ENCODE measurements at places on chromosomes 4 and X.

DNA sequence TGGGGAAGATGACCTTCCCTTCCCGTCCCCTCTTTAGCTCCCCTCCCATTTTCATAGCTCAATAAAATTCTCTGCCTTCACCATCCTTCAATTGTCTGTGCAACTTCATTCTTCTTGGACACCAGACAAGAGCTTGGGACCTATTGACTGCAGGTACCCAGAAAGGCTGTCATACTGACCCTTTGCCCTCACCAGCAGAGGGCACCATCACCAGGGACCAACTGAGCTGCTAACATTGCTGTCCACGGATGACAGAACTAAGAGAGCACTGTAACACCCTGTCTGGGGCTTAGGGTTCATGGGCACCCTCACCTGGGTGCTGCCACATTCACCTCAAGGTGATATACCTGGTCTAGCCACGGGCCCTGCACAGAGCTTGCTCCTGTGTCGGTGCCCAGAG is 141.3 kb upstream of the VCX3B start:
- DNase-seq, result no peak

GRCh38 chr4:90081432-90082144 is 45.6 kb upstream of the CCSER1 start:
- DNase-seq, result no peak

DNA sequence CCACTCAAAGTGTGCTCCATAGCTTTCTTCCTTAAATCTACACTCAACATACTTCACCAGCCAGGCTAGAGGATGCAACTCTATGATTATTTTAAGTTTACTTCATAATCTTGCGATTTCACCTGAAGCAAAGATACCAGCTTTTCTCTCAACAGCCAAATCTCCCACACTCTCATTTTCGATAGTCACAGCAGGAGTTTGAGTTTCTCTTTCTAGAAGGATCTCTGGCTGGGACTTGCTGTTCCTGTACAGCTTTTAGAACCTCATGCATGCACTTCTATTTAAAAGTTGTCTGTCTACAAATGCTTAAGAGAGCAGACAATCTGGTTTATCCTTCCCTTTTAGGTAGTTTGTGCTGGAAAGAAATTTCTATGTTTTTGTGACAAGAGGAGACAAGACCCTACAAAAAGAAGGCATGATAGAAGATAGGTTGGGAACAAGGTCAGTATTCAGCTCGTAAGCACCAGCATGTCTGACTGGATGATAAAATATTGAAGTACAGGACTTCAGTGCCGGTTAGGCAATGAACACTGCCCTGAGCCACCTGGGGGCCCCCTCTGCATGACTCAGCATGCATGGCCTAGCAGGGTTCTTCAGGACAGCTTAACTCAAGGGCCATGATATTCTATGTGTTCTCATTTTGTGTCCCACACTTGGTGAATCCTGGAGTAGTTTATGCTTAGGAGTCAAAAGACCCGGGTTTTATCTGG is 65.6 kb downstream of the ATXN3L start:
- DNase-seq, result no peak

DNA sequence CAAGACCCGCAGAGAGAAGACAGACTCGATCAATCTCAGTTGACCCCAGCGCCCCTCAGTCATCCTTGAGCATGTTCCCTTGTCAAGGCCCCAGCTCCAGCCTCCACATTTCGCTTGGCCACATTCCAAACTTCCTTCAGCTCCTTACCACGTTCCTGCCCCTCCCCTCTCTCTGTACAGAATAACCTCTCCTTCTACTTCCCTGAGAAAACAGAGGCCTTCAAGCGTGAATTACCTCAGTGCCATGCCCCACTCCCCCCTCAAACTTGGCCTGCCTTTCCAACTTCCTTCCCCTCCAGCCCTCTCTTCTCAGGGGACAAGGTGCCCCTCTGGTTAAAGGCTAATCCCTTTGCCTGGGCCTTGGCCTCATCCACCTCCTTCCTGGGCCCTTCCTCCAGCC is 3.2 kb upstream of the RIPPLY1 start:
- DNase-seq, result no peak

GRCh38 chr4:168585168-168586091 is 88.6 kb downstream of the PALLD start:
- DNase-seq, result no peak

GRCh38 chrX:117607561-117607960 is 509.0 kb downstream of the KLHL13 start:
- DNase-seq, result no peak

- no peak for DNase-seq
Observed at GRCh38 chr4:37732526-37733186, 46.5 kb upstream of the RELL1 start.

- DNase-seq, result no peak
Observed at GRCh38 chr4:39855909-39856512, 121.7 kb downstream of the PDS5A start.

DNA sequence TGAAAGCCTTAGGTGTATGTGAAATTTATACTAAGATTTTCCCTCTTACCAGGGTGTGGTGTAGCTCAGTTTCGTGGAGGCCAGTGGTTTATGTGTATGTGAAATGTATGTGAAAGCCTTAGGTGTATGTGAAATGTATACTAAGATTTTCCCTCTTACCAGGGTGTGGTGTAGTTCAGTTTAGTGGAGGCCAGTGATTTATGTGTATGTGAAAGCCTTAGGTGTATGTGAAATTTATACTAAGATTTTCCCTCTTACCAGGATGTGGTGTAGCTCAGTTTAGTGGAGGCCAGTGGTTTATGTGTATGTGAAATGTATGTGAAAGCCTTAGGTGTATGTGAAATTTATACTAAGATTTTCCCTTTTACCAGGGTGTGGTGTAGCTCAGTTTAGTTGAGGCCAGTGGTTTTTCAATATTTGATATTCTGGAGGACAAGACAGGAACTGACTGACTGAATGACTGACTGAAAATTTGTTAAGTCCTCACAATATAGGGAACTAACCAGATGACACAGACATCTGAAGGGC is 143.7 kb downstream of the NEXMIF start:
- DNase-seq, result no peak

GRCh38 chr4:99062120-99062519 is 26.5 kb downstream of the ADH5 start:
- DNase-seq, result no peak

- no peak for DNase-seq
Observed at GRCh38 chr4:102217345-102217744, 127.9 kb downstream of the SLC39A8 start.

DNA sequence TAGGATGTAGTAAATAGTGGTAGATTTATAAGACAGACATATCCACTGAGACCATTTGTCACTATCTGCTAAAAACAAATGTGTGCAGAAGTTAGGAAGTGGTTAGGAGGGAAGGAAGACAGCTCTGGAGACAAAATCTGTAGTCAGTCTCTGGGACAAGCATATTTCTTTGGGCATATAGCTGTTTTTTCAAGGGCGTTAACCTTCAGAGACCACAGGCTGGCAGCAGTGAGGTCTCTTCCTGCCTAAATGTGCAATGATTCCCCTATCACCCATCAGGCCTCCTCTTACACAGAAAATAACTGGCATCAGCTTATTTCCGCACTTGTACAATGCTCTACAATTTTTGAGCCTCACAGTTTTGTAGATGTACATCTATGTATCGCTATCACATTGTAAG is 6.5 kb downstream of the TMEM150C start:
- DNase-seq, result no peak

GRCh38 chr4:77045490-77045889 is 30.3 kb downstream of the CCNI start:
- DNase-seq, result no peak

DNA sequence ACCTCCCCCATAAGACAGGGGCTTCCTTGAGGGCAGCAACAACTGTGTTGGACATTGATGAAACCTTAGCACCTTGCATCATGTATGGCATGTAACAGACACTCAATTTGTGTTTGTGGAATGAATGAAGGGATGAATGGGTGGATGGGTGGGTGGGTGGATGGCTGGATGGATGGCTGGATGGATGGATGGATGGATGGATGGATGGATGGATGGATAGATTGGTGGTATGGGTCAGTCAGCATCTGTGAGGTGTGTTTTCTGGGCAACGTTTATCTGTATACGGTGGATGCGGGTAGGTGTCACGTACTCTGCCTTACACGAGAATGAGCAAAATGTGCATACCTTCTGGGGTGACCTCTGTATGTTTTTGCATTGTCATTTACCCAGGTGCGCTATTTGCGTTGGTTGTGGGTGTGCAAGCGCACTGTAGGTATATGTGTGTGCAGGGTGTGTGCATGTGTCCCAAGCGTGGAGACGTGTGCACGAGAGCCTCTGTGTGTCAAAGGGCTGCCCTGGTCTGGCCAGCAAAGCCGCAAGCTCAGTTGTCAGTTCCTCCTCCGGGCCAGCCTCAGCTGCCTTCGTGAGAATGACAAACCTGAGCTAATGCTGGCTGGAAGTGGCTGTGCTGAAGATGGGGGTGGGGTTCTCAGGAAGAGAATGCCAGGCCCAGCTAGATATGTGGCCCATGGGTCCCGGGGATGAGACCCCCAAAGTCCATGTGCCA is 26.5 kb downstream of the ELF4 start:
- DNase-seq, result no peak

- DNase-seq, result no peak
Observed at GRCh38 chr4:48905363-48906015, 1.1 kb downstream of the OCIAD2 start.

- DNase-seq, result no peak
Observed at GRCh38 chr4:161894014-161894413, 269.8 kb downstream of the FSTL5 start.

- no peak for DNase-seq
Observed at GRCh38 chrX:37847733-37848197, 394 bp upstream of the DYNLT3 start.

- no peak for DNase-seq
Observed at GRCh38 chrX:6049132-6049531, 179.5 kb downstream of the NLGN4X start.

DNA sequence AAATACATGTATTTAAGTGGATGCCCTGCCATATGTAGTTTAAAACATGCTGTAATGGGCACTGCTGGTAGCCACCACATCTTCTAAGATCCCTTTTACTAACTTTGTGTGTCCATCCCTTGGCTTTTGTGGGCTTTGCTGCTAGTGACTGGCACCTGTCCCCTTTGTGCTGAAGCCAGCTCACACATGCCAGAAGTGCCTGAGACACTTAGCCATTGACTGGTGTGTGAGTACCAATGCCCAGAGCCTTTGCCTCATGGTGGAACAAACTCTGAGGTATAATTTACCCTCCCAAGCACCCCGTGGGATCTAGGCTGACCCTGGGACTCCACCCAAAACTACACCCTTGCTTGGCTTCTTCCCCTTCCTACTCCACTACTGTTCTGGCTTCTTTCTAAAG is 33.0 kb downstream of the ARHGAP6 start:
- DNase-seq, result no peak

DNA sequence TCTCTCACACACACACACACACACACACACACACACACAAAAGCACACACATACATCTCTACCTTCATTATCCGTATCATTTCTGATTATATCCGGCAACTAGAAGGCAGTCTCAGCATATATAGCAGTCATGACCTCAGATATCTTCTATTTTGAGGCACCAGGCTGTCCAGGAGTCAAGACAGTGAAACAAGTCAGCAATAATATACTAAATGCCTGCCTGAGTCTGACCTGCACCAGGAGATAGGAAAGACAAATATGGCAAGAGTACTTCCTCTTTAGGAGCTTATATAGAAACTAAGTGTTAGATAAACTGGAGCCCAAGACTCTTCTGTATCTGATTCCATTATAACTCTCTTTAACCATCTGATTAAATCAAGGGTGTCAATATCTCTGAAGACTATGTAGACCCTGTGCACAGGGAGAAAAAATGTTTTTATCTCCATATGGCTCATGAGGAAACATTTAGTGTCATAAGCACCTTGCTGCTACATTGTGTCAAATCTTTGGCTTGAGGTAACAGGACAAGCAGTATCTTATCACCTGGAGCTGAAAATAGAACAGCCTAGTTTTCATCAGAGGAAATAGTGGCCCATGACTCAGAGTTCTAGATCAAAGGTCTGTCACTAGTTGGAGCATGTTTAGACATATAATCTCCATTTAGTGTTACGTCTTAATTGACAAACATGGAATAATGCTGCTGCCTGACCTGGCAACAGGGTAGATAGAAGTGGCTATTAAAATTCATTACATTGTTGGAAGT is 27.0 kb upstream of the FAM47B start:
- no peak for DNase-seq

DNA sequence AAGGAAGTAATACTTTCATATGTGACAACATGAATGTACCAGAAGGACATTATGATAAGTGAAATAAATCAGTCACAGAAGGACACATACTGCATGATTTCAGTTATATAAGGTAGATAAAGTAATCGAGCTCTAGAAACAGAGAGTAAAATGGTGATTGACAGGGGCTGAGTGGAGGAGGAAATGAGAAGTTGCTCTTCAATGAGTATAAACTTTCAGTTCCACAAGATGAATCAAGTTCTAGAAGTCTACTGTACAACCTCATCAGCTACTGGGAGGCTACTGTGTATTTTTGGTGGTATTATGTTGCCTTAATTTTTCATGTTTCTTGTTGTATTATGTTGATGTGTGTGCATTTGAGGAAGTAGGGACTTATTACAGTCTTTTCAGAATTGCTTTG is 270.9 kb upstream of the GRIA3 start:
- DNase-seq, result no peak

DNA sequence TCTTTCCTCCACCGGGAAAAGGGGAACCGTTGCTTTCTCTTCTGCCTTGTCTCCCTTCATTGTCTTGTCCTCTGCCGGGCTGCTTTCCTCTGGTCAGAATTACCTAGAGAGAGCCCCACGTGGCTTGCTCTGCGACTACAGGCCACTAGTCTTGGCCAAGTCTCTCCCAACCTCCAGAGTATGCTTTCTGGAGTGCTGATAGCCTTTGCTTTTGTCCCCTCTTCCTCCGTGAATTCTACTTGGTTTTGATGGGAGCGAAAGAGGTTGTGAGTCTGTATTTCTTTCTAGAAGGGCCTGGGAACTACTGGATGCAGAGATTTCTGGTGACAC is 5.3 kb upstream of the POU4F2 start:
- no peak for DNase-seq

DNA sequence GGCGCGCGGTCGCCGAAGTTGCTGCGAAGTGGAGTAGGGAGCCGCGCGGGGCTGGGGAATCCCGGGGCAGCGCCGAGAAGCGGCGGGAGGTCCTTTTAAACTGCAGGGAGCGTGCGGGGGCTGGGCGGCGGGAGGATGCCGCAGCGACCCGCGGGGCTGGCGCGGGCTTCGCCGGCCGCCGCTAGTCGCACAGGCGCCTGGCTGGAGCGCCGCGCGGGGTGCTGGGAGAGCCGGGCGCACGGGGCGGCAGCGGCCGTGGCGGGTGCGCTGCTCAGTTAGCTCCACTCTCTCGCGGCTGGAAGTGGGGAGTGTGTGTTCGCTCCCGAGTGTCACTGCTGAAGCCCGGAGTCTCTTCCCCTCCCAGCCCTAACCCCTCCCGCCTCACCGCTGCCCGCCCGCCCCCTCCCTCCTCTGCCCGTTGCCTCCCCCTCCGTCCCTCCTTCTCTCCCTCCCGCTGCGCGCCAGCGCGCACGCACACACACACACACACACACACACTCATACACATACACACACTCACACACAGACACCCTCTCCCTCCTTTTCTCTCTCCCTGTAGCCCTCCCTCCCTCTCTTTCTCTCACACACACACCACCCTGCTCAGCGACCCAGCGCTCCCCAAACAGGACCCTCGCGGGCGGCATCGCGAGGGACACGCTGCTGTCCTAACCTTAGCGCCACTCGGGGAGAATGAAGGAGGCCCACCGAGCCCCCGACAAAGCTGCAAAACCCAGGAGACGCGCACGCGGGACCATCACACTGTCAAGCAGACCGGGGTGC is at the start of gene NDNF:
Gene NDNF (minus strand): TSS at position 312 of the 780 bp plus-strand sequence. CDS start 26,698 bp downstream, outside the sequence.
- DNase-seq, result no peak
